Esophagus squamous epithelium (tissue), 5 donors: ENCODE measurements at places on chromosomes 3 and 15.

- DNase-seq, result no peak
Measured at GRCh38 chr3:193040836-193041672, 123.4 kb upstream of the MB21D2 start.

GRCh38 chr15:49154799-49155109 lies 645 bp downstream of the COPS2 start:
- DNase-seq, result no peak

DNA sequence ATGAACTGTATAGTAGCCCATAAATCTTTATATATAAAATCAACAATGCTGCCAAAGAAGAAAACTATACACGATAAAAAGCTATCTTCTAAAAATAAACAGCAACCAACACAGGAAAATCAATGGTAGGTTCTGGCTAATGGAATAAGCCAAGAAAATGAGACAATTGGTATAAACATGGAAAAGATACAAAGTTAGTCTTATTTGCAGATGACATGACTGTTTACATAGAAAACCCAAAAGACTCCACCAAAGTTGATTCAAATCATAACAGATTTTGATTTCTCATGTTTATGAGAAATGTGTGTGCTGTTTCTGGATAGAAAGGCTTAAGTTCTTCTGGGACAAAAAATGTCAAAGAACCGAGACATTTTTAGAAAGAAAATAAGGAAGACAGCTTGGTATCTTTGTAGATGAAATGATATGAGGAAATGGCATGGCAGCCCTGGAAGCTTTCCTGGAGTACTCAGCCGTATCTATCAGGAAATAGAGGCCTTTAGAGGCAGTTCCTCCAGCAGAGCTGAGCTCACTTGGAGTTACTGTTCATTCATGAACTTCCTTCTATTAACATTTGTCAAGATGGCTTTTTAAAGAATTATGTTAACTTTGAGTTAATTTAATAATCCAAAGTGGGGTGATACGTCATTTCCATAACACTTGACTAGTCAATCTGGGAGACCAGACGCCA lies 36.7 kb upstream of the VILL start:
- no peak for DNase-seq

DNA sequence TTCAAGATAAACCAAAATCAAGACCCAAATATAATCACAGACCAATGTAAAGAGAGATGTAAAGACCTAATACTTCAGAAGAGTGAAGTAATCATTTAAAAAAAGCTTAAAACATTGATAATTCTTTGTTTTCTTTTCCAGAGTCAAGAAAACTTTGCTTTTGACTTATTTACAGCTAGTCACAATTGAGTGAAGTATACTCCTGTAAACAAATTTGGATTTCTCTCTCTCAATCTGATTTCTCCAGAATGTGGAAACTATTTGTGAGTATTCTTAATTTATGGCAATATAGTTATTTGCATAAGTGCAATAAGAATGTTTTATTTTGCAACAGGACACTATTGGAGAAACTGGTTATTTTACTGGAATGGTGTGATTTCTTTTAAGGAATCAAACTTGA lies 43.7 kb upstream of the ZBTB20 start:
- no peak for DNase-seq

DNA sequence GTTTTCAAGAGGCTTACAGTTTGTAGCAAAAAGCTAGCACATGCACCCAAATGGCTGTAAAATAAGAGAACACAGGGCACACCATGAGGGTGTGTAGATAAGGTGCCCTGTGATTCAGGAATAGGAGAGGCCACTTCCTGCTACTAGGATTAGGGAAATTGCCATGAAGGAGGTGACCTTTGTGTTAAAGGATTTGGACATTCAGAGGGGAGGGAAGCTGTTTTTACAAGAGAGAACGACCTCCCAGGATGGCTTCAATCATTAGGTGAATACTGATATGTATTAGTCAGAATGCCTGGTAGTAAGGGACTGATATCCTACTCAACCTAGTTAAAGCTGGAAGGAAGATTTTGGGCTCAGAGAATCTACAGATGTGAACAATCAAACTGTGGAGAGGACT lies 35.7 kb upstream of the ABHD17C start:
- DNase-seq, result no peak

DNA sequence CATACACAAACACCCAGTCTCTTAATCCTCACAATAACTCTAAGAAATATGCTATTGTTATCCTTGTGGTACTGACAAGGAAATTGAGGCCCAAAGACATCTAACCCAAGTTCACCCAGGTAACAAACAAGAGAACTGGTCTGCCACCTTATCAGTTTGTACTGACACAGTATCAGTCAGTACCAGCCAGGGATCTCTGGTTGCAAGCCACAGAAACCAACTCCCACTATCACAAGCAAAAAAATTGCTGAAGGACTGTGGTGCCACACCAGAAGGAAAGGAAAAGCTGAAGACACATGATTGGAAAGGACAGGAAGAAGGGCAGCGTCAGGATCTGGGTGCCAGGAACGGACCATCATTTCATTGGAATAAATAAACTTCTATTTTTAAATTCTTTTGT lies 63.8 kb upstream of the GLCE start:
- DNase-seq, result no peak

DNA sequence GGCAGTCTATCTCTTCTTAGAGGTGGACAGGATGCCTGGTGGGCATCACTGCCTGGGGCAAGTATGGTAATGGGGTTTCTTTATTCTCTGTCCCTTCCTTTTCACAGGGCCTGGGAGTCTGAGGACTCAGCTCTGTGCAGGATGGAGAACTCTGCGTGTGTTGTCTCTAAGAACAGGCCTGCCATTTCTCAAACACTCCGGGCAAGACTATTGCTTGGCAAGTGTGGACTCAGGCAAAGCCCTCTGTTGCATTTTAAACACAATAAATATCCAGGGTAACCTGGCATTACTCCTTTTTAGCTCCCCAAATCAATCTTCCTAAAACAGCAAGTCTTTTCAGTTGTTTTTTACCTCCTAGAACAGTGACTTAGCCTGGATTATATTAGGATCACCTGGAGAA lies 185.1 kb upstream of the ROPN1 start:
- no peak for DNase-seq

DNA sequence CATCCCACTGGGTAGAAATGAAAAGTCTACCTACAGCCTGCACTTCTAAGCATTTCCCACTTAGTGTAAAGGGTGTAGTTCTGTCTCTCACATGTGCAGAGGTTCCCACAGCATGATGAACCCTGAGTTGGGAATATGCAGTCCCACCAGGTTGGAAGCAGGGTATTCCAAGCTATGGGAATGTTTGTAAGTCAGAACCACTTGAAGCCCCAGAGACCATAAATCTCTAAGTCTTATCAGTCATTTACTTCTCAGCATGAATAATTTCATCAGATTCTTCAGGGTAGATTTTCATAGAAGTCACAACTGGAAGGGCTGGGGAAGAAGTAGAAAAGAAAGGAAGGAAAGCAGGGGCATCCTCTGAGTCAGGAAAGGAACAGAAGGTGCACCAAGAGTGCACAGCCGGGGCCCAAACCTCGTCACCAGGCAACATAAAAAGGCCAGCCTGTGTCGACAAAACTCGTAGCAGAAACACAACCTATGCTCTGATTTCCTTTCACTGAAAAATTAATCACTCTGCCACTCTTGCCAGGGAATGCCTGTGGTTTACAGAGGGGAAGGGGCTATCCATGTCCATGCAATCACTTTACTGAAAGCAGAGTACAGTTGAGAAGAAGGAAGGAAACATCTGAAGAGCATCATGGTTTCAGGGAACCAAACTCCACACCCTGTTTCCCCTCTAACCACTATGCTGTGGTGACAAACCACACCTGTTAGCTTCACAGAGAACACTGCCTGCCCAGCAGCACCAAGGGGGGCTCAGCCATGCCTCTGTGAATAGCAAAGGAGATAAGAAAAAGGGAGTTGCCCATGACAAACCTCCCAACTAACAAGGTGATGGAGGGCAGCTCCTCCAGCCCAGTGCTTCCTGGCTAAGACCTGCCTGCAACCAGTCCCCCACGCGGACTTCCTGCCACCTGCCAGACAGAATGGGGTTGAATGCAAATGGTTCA lies 40.5 kb downstream of the SH3BP5 start:
- no peak for DNase-seq

DNA sequence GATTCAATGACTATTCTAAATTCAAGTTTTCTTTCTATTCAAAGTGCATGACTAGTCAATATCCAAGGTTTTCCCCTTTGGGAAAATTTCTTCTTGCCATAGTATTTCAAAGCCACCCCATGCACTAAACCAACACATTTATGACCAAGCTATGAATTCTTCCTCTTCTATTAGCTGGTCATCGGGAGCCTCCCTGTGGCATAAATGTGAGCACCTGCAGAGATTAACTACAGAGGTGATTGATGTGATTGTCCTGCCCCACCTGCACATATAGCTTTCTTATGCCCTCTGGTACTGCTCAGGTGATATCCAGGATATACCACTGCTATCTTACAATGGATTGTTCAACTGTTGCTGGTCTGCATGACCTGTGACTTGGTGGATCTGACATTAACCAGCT lies 694.9 kb downstream of the ZBBX start:
- DNase-seq, result no peak

- DNase-seq, result no peak
Measured at GRCh38 chr3:193621127-193621526, 28.1 kb downstream of the OPA1 start.

GRCh38 chr3:36227980-36228379 lies 152.3 kb upstream of the STAC start:
- DNase-seq, result no peak

DNA sequence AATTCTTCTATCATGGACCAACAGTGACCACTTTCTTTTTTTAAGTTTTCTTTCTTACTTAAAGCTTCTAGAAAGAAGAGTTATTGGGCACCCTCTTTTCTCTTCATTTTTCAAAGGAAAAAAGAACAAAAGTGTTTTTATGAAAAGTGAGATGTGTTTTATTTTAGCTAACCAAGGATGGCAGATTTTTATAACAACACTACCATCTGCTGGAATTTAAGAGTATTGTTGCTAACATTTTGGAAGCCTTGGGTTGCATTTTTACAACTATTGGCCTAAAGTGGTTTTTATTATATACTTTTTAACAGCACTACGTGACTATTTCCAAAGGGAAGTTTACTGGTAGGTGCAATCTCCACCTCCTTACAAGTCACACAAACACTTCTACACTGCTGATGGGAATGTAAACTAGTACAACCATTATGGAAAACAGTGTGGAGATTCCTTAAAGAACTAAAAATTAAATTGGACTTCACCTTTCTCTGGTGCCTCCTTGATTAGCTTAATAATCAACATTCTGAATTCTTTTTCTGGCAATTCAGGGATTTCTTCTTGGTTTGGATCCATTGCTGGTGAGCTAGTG lies 237.7 kb upstream of the AGTR1 start:
- no peak for DNase-seq

DNA sequence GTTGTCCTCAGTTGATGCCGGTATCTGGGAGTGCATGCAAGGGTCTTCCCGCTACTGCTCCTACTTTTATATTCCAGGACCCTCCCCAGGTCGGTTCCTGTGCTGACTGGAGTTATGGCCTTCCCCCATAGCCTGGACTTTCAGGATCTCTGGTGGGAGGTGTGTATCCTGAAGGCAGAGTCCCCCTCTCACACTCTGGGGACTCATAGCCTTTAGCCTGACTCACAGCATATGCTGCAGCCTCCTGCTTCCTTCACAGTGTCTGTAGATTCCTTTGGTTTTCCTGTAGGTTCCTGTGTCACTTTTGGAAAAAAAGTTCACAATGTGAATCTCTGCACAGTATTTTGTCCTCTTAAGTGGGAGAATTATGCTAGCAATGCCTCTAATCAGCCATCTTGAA lies 180.6 kb upstream of the RBMS3 start:
- no peak for DNase-seq

DNA sequence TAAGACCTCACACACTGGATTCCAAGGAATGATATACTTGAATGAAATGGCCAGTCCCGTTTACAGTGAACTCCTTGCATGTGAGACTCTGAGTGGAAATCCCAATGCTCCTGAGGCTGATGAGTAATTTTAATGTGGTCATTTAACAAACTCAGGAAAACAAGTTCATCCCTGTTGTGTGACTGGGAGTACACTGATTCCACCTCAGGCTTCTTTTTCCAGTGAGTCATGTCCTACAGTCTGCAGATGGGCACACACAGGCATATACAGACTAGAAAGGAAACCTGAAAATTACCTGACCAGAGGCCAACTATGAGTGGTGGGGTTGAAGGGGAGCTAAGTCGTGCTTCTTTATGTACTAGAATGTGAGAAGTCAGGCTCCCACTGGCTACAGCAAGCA lies 5.8 kb downstream of the SQOR start:
- no peak for DNase-seq

- DNase-seq, result no peak
Measured at GRCh38 chr3:195035345-195036202, 235.4 kb downstream of the XXYLT1 start.

DNA sequence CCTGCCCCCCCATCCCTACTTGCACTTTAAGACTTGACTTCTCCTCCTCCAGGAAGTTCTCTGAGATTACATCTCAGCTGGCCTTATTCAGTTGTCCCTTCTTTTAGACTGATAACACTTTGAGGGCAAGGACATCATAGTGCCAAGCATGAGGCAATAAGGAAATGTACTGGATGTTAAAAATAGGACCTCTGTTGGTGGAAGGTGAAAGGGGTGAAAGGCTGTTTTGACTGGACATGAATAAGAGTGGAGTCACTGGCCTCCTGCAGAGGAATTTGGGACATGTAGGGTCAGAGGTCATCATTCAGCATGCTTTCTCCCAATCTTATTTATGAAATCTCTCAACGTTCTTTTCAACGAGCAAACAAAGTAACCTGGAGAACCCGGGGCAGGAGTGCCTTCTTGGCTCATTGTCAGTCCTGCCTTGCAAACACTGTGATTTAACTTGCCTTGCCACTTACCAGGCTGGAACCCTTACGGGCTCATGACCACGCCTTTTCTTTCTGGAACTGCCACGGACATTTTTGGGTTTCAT lies 38.6 kb downstream of the TRIM71 start:
- DNase-seq, result no peak

GRCh38 chr3:39065197-39065596 lies 13.4 kb downstream of the WDR48 start:
- DNase-seq, result no peak

GRCh38 chr3:43581343-43581742 lies 40.5 kb downstream of the ANO10 start:
- no peak for DNase-seq

- DNase-seq, result no peak
Measured at GRCh38 chr15:49674370-49674769, 53.5 kb downstream of the DTWD1 start.

DNA sequence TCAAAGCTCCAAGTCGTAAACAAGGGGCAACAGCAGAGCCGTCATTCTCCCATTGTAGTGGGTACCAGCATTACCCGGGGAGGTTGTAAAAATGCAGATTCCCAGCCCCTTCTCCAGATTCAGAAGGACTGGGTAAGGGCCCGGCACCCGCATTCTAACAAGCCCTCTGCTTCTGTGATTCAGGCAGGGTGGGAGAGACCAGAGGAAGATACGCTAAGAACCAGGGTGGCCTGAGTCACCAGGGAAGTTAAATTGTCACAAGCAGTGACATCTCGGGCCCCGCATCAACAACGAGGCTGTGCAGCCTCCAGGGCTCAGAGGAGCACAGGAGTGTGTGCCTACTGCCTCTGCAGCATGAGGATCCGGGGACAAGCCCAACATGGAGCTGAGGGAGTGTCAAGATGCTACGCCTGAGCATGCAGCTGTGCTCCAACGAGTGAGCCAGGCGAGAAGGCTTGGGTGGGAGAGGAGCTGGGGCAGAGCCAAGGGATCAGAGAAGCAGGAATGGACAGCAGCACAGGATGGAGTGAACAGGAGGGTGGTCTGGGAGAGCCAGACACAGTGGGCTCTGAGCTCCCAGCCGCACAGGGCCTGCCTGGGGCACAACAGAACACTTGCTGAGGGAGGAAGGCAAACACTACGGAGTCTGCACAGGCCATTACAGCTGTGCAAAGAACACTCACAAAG lies 68.5 kb downstream of the CPN2 start:
- no peak for DNase-seq
